ENCODE measurements at places on chromosomes 5 and 9.

DNA sequence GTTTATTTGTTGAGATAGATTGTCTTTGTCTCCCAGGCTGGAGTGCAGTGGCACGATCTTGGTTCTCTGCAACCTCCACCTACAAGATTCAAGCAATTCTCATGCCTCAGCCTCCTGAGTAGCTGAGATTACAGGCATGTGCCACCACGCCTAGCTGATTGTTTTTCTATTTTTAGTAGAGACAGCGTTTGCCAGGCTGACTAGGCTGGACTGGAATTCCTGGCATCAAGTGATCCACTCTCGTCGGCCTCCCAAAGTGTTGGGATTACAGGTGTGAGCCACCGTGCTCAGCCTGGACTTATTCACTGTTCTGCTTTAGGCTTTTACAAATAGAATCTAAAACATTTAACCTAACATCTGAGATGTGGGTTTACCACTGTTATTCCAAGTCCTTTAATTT lies 91.3 kb downstream of the COMMD10 start:
- DNase-seq = no peak

DNA sequence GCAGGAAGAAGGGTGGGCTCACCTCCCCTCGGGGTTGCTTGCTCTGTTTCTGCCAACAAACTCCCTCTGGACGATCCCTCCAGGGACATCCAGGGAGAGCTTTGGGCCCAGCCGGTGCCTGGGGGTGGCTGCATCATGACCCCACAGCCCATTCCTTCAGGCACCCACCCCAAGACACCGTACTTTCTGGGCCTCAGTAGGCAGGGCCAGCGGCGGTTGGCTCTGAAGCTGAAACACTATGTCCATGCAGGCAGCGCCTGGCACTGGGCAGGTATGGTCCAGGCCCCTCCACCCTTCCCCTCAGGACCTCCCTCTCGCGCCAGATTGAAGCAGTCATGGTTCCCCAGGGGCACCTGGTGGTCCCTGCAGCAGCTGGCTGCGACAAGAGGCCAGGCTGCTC lies 18.5 kb upstream of the SUSD3 start:
- DNase-seq = no peak

- no peak for DNase-seq
These were observed 60.6 kb downstream of the DIAPH1 start for GRCh38 chr5:141558150-141558549.

DNA sequence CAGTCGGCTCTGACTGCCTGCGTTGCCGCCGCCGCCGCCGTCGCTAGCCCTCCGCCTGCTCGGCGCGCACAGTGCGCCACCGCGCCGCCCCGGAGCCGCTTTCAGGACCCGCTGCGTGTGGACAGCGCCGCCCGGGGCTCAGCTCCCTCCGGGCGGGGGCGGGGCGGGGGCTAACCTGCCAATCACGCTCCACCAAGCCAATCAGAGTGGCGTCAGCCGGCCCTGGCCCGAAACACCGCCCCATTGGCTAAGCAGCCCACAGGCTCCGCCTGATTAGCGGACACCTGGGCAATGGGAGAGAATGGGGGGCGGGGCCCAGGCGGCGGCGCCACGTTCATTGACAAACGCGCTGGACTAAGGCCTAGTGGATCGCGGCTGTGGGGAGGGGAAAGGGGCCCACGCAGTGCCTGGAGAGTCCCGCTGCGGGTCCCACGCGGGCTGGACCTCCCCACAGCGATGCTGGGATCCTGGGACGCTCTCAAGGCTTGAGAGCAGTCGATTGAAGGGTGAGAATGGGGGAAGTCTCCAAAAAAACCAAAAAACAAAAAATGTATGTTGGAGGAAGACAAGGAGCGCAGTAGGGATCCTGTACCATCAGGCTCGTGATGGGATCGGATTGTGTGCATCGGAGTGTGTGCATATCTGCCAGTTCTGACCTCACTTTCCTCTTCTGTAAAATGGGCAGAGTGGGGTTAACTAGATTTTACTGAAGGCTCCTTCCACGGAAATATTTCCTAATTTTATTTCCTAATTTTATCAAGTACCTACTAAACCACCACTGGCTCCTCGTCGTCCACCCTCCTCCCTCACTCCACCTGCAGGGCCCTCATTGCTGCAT lies 6.3 kb downstream of the PAX5 start:
- peak; percentile 33 for DNase-seq

DNA sequence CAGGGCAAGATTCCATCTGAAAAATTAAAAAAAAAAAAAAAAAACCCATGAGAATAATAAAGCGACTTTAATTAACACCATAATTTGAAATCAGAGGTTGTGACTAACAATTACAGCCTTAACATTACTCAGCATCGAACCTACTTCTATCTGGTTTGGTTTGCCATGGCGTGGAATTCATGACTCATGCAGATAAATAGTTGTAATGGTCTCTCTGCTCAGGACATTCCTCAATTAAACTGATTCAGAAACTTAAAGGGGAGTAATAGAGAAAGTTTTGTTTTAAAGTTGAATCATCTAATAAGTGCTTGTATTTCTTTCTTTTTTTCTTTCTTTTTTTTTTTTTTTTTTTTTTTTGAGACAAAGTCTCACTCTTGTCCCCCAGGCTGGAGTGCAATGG lies 135.5 kb downstream of the SPATA31D1 start:
- DNase-seq = no peak

- no peak for DNase-seq
These were observed 472.9 kb upstream of the ACTBL2 start for GRCh38 chr5:57955511-57955910.

DNA sequence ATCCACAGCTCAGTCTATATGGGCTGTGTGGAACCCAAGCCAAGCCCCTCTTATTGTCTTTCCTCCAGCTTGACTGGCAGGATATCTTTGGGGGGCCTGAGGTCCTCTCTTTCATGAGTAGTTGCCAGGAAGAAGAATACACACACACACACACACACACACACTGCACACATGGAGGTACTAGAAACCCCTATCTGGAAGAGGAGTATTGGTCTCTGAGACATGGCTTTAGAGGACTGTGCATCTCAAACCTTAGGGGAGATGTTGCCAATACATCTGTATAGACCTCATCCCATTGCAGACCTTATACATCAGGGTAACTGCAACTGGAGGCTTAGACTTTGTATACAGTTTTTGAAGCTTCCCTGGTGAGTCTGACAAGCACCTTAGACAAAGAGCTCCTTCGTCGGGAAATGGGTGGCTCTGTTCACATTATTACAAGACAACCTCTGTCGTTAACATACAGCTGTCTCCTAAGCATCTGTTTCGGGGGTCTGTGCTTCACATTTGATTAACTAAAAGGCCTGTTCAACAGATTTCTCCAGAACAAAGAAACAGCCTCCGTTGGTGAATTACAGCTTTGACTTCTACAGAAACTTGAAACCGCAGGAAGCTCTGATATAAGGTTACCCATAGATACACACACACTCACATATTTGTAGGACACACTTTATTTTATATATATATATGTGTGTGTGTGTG lies 5.5 kb upstream of the ENTREP1 start:
- DNase-seq = no peak

DNA sequence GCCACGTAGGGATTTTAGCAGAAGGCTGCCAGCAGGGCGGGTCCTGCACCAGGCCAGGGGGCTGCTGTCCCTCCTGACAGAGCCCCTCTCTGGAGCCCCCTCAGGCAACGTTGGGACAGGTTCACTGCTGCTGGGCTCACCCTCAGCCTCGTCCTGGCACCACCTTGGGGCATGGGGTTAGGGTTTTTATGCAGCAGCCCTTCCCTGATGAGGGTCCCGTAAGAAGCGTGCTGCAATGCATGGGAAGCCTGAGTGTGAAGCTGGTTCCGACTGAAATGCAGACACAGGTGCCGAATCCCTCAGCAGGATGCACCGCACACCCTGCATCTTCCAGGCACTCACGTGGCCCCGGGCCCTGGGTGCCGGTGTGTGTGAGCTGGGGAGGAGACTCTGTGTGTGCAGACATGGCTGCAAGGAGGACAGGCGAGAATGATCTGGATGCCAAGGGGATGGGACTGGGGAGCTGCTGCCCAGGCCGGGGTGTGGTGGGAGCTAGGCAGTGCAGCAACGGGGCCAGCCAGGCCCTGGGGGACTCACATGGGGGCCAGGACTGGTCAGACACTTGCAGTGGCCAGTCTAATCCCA lies 27.1 kb downstream of the ZDHHC11B start:
- no peak for DNase-seq

DNA sequence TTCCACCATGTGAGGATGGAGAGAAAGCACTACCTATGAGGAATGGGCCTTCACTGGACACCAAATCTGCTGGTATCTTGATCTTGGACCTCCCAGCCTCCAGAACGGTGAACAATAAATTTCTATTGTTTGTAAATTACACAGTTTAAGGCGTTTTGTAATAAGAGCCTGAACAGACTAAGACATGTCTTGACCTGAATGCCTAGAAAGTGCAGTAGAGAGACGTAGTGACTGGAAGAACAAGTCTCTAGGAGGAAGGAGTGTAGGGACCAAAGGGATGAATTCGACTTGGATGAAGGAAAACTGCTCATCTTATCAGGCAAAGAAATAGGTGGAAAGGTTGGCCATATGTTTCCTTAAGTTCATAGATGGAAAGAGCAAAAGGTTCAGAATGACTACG lies 309.8 kb upstream of the RGMB start:
- no peak for DNase-seq

GRCh38 chr5:171989946-171990712 lies 16.3 kb downstream of the FBXW11 start:
- DNase-seq = no peak

DNA sequence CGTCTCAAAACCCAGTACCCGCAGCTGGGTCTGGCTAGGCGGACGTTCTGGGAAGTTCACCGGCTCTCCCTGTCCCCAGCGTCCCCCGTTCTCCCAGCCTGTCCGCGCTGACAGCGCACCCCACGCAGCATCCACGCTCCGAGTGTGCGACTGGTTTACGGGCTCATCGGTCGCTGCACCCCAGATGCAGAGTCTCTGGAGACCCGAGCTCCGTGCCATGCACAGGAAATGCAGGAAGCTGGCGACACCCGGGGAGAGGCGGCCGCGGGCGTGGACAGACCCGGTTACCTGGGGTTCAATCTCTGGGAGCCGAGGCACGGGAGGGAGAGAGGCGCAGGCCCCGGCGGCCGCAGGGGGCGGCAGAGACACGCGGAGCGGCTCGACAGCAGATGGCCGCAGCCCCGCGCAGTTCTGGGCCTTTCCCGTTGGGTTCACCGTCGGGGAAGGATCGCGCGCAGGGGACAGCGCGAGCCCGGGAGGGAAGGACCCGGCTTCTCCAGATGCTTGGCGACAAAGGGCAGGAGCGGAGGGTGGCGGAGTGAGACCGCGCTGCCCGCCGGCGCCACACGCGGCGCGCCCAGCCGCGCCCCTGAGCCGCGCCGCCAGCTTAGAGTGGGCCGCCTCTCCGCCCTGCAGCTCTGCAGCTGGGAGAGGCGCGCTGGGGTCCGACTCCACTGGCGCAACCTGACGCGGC lies 558 bp downstream of the SHROOM1 start:
- no peak for DNase-seq

GRCh38 chr9:113899205-113899604 lies 23.1 kb downstream of the ZNF618 start:
- no peak for DNase-seq

GRCh38 chr5:93359960-93360305 lies 221.1 kb downstream of the NR2F1-AS1 start:
- no peak for DNase-seq

- no peak for DNase-seq
These were observed 396.3 kb downstream of the YTHDC2 start for GRCh38 chr5:113909782-113910181.

GRCh38 chr5:132099076-132099748 lies 25.6 kb downstream of the CSF2 start:
- DNase-seq = no peak

DNA sequence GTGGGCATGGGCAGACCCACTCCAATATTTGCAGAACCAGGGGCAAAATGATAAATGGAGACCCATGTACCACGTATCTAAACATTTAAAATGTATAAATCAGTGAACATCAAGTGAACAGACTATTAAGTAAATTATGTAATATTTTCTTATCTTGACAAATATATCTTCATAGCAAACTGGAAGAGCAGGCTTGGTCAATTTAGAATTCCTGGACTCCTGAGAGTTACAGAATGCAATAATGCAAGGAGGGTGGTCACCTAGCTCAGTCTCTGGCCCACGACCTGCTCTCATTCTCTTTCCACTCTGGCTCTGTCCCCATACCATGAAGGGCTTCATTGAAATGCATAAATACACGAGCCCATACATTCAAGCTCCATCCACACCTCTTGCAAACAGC lies 398.0 kb downstream of the ENC1 start:
- no peak for DNase-seq

DNA sequence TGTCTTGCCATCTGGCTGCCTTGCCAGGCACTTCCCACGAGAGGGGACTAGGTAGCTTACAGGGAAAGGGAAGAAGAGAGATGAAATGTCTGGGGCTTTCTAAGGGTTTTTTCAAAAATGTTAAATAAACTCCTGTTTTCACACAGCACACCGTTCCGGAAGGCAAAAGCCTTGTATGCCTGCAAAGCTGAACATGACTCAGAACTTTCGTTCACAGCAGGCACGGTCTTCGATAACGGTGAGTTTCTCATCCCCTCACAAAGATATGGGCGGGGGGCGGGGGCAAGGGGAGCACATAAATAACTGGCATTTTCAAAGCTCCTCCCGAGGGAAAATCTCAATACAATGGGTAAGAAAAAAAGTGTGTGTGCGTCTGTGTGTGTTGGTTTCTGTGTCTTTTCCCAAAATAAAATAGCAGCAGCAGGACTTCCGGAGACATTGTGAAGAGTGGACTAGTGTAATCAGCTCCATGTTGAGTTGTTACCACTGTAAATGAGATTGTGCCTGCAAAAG lies 189.6 kb downstream of the NR3C1 start:
- no peak for DNase-seq

- DNase-seq = no peak
These were observed 16.6 kb upstream of the ZDHHC11 start for GRCh38 chr5:867300-867870.

DNA sequence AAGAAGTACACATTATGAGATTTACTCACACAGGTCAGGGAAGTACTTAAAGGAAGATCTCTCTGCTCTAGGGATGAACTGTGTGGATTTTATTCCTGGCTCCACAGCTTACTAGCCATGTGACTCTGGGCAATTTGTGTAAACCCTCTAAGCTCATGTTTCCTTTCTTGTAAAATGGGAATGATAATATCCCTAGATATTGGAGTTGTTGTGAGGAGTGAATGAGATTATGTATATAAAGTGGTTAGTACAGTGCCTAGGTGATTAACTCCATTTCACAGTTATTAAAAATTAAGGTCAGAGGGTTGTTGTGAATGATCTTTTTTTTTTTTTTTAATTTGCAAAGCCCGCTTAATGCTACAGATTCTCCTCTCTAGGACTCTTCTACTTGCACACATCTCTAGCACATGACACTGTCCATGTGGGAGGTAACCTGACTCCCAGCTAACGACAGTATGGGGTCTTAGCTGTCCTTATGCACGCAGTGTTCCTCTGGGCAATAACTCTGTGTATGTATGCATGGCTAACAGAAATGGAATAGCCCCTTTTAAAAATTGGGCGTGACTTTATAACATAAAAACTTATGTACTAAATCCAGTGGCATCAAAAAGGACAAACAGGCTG lies 23.9 kb upstream of the MYOT start:
- DNase-seq = no peak

DNA sequence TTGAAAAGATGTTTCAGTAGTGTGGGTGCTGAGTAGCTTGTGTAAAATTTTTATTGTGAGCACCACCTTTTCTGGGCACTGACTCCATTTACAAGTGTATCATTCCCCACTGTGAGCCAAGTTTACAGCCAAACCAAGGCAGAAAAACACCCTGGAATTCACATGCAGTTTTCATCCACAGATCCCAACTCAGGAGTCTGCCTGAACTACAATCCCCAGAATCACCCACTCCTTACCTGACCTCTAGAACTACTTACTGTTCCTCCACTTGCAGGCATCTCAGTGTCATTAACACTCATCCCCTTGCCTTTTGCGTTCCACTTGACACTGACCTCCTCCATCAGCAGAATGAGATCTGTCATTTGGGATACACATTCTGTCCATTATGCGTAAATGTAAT lies 2042.6 kb upstream of the CDH6 start:
- no peak for DNase-seq
